Activated CD8-positive, alpha-beta T cell treated with anti-CD3 and anti-CD28 coated beads, Interleukin-2, amount 10 ng/mL, durations not matched to agents 7 days and 5 days (primary cell): ENCODE measurements at places on chromosomes 4 and X.

DNA sequence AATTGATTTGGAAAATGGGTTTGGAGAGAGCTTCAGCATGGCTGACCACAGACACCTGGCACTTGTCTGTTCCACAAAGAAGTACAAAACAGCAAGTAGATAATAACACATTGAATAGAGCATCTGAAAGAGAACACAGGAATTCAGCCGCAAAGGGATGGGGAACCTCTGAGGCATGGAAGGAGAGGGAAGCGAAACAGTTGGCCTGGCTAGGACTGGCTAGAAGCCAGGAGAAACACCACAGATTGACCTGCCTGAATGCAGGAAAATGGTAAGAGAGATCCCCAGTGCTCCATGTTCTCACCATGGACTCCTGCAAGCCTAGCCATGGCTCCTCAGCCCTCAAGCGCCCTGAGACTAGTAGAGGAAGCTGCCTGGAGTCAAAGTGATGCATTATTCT, 169.7 kb upstream of the SH3RF1 start:
- DNase-seq, result no peak
- peaks cover 2% of the 10 kb centered on the region for H3K4me1 ChIP-seq
- no peak overlapping the region for H3K27ac ChIP-seq
- H3K27me3 ChIP-seq, result no peaks in the 10 kb centered on the region
- peaks cover 18% of the 10 kb centered on the region for H3K36me3 ChIP-seq

DNA sequence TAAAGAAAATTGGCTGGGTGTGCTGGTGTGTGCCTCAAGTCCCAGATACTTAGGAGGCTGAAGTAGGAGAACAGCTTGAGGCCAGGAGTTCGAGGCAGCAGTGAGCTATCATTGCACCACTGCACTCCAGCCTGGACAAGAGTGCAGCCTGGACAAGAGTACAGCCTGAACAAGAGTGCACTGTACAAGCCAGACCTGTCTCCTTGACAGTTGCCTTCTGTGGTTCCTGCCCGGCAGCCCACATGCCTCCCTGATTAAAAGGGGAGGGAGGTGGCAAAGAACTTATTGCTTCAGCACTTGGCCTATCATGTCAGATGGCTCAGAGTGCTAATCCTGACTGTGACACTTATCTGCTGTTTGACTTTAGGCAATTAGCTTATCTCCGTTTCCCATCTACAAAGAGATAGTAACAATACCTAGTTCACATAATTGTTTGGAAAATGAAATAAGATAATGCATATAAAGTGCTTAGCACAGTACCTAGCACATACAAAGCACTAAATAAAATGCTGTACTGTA, 249.1 kb downstream of the DCLK2 start:
- H3K27ac ChIP-seq, result no peak overlapping the region
- DNase-seq, result no peak
- peaks cover 10% of the 10 kb centered on the region for H3K4me1 ChIP-seq
- H3K36me3 ChIP-seq, result peaks cover 4% of the 10 kb centered on the region

DNA sequence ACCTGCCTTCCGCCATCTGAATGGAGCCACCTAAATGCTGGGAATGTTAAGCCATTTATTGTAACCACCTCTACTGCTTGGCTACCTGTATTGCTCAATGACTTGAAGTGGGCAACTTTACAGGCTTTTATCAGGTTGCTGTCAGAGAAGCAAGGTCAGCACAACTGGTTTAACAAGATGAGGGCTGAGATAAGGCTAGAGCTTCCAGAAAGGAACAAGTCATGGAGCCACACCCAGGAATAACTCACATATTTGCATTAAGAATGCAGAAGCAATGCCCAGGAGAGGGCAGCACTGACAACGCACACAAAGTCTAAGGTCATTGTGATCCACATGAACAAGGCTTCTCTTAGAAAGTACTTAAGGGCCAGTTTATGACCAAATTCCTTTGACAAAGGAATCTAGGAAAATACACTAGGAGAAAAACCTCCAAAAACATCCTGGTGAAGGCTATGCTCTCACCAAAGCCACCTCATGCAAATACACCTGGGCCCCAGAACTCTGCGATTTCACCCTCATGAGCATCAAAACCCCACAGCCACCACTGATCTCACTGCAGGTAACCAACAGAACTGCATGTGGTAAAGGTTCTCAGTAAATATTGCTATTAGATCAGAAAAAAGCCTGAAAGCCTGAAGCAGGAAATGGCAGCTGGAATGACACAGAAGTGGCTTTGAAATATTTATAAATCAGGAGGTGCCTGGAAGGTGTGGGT, 15.0 kb upstream of the STS start:
- H3K27me3 ChIP-seq, result no peaks in the 10 kb centered on the region
- peak; percentile 35 for DNase-seq
- peaks cover 22% of the 10 kb centered on the region for H3K4me1 ChIP-seq

- no peaks in the 10 kb centered on the region for H3K4me1 ChIP-seq
- H3K27me3 ChIP-seq, result no peaks in the 10 kb centered on the region
- no peak for DNase-seq
- H3K4me3 ChIP-seq, result no peak overlapping the region
- no peak overlapping the region for H3K27ac ChIP-seq
Observed at GRCh38 chrX:29299684-29300083, 712.4 kb downstream of the IL1RAPL1 start.

DNA sequence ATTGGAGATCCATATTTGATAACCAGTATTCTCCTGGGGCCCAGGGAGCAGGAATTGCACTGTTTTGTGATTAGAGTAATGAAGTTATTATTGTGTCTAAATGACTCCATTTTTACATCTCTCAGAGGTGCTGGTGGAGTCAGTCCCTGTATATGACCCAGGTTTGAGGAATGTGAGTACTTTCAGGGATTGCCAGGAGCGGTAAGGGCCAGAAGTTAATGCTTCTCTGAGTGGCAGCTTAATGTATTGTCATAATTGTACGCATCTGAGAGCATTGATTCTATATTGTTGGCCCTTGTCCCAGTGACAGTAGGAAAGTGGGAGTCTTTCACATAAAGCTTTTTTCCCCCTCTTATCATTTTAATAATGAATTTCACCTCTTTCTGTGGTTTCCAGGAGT, 146.2 kb downstream of the GATB start:
- H3K36me3 ChIP-seq, result no peaks in the 10 kb centered on the region
- peaks cover 6% of the 10 kb centered on the region for H3K27me3 ChIP-seq
- no peak overlapping the region for H3K27ac ChIP-seq
- no peak overlapping the region for H3K4me3 ChIP-seq

DNA sequence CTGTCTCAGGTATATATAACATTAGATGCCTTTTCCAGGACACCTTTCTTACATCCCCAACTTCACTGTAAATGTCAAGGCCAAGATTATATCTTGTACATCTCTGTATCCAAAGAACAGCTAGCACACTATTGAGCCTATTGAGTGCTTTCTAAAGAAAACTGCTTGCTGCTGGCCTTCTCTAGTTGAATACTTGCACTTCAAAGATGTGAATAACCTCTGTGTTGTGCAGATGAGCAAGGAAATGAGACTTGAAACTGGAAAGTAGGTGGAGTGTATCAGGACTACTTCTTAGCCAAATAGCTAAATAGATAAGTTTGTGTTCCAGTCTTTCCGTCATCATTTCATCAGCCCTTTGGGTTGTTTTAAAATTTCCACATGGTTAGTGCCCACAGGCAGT, 704.4 kb upstream of the AMOT start:
- H3K4me1 ChIP-seq, result no peaks in the 10 kb centered on the region
- no peak overlapping the region for H3K4me3 ChIP-seq
- no peak overlapping the region for H3K27ac ChIP-seq
- DNase-seq, result no peak
- no peaks in the 10 kb centered on the region for H3K27me3 ChIP-seq
- H3K36me3 ChIP-seq, result no peaks in the 10 kb centered on the region

- H3K4me3 ChIP-seq, result no peak overlapping the region
- peaks cover 3% of the 10 kb centered on the region for H3K36me3 ChIP-seq
- DNase-seq, result no peak
- H3K27ac ChIP-seq, result no peak overlapping the region
- H3K4me1 ChIP-seq, result peaks cover 17% of the 10 kb centered on the region
Observed at GRCh38 chr4:83205760-83206159, 78.8 kb downstream of the COQ2 start.

DNA sequence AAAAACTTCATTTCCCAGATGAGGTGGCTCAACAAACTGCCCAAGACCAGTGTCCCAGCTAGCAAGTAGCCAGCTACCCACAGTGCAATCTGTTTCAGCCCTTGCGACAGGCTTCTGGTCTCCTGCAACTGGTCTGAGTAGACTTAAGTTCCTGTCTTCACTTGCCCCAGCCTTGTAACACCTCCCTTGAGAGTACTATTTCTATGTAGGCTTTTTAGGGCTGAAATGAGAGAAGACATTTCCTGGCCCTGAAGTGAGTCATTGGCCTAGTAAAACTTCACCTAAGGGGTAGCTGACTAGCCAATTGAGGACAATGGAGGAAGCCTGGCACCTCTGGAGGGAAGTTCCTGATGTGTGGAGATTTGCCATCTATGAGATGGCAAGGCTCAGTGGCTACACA, 80.1 kb upstream of the STIM2 start:
- no peak overlapping the region for H3K27ac ChIP-seq
- no peak for DNase-seq
- H3K36me3 ChIP-seq, result no peaks in the 10 kb centered on the region
- no peaks in the 10 kb centered on the region for H3K27me3 ChIP-seq

GRCh38 chr4:180449395-180449956, 1793.7 kb upstream of the TENM3 start:
- H3K27ac ChIP-seq, result no peak overlapping the region
- H3K27me3 ChIP-seq, result no peaks in the 10 kb centered on the region
- H3K4me1 ChIP-seq, result no peaks in the 10 kb centered on the region

GRCh38 chr4:60724623-60725022, 475.5 kb upstream of the ADGRL3 start:
- H3K36me3 ChIP-seq, result no peaks in the 10 kb centered on the region
- H3K27me3 ChIP-seq, result no peaks in the 10 kb centered on the region
- no peaks in the 10 kb centered on the region for H3K4me1 ChIP-seq

DNA sequence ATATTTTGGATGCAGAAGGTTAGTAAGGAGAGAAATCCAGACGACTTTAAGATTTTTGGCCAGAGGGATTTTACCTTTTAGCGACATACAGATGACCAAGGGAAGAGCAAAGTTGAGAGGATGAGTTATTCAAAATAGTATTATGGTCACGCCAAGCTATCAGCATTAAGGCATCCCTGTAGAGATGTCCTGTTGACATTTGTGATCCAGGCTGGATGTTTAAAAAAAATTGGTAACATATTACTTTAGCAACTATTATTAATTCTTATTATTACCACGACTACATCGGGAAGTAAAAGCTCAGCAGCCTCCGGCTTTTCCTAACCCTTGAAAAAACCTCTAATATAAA, 562 bp upstream of the OSTC start:
- peaks cover 16% of the 10 kb centered on the region for H3K36me3 ChIP-seq
- no peaks in the 10 kb centered on the region for H3K27me3 ChIP-seq
- H3K4me1 ChIP-seq, result peaks cover 25% of the 10 kb centered on the region
- peak overlapping the region; percentile 95 for H3K4me3 ChIP-seq
- peak overlapping the region; percentile 91 for H3K27ac ChIP-seq

- H3K27ac ChIP-seq, result peak within 1 kb of the TSS; percentile 47
- H3K27me3 ChIP-seq, result peaks cover 44% of the 10 kb centered on the region
- no peak for DNase-seq
- peaks cover 6% of the 10 kb centered on the region for H3K4me1 ChIP-seq
Observed at GRCh38 chrX:137565921-137566745, at the start of gene ZIC3. ZIC3 (plus strand) TSS chrX:137566127; CDS start chrX:137566692, 565 bp downstream.

DNA sequence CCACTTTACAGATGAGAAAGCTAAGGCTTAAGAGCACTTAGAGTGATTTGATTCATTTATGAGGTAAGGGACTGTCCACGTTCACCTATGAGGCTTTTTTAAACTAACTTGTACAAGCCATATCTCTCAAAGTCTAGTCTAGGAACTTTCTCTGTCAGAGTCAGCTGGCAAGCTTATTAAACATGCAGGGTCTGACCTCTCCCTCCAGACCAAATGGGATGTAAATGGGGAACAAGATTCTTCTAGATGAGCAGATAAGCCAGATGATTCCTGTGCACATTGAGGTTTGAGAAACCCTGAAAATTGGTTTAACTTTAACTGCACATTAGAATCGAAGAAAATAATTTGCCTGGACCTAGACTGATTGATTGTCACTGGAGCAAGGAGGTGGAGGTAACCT, 160.0 kb upstream of the SPRY1 start:
- H3K36me3 ChIP-seq, result no peaks in the 10 kb centered on the region
- no peak overlapping the region for H3K4me3 ChIP-seq
- H3K27ac ChIP-seq, result no peak overlapping the region
- DNase-seq, result no peak
- H3K27me3 ChIP-seq, result no peaks in the 10 kb centered on the region

GRCh38 chr4:24426557-24426956, 157.8 kb downstream of the DHX15 start:
- no peaks in the 10 kb centered on the region for H3K36me3 ChIP-seq
- no peaks in the 10 kb centered on the region for H3K4me1 ChIP-seq
- H3K27me3 ChIP-seq, result peaks cover 6% of the 10 kb centered on the region
- no peak for DNase-seq
- H3K27ac ChIP-seq, result no peak overlapping the region

GRCh38 chr4:150126864-150127203, 48.6 kb downstream of the DCLK2 start:
- DNase-seq, result no peak
- no peak overlapping the region for H3K27ac ChIP-seq
- H3K36me3 ChIP-seq, result no peaks in the 10 kb centered on the region
- H3K27me3 ChIP-seq, result peaks cover 3% of the 10 kb centered on the region

- H3K27me3 ChIP-seq, result peaks cover 17% of the 10 kb centered on the region
- H3K36me3 ChIP-seq, result no peaks in the 10 kb centered on the region
- DNase-seq, result no peak
- no peak overlapping the region for H3K27ac ChIP-seq
Observed at GRCh38 chrX:69616457-69617203, 717 bp downstream of the EDA start.

- H3K27me3 ChIP-seq, result peaks cover 11% of the 10 kb centered on the region
- no peak overlapping the region for H3K27ac ChIP-seq
- no peak overlapping the region for H3K4me3 ChIP-seq
- no peaks in the 10 kb centered on the region for H3K4me1 ChIP-seq
- H3K36me3 ChIP-seq, result no peaks in the 10 kb centered on the region
- no peak for DNase-seq
Observed at GRCh38 chr4:154623436-154623835, 11.0 kb upstream of the FGG start.

DNA sequence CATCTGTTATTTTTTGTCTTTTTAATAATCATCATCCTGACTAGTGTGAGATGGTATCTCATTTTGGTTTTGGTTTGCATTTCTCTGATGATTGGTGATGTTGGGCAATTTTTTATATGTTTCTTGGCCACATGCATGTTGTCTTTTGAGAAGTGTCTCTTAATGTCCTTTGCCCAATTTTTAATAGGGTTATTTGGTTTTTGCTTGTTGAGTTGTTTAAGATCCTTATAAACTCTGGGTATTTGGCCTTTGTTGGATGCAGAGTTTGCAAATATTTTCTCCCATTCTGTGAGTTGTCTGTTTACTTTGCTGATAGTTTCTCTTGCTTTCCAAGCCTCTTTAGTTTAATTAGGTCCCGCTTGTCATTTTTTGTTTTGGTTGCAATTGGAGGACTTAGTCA, 152.1 kb upstream of the MED14 start:
- DNase-seq, result no peak
- H3K4me3 ChIP-seq, result no peak overlapping the region
- no peaks in the 10 kb centered on the region for H3K36me3 ChIP-seq
- H3K4me1 ChIP-seq, result peaks cover 3% of the 10 kb centered on the region
